ENCODE measurements at places on chromosomes 11 and 22.
A peak's percentile ranks its signal among the peaks of the same experiment; 100 is the strongest.

DNA sequence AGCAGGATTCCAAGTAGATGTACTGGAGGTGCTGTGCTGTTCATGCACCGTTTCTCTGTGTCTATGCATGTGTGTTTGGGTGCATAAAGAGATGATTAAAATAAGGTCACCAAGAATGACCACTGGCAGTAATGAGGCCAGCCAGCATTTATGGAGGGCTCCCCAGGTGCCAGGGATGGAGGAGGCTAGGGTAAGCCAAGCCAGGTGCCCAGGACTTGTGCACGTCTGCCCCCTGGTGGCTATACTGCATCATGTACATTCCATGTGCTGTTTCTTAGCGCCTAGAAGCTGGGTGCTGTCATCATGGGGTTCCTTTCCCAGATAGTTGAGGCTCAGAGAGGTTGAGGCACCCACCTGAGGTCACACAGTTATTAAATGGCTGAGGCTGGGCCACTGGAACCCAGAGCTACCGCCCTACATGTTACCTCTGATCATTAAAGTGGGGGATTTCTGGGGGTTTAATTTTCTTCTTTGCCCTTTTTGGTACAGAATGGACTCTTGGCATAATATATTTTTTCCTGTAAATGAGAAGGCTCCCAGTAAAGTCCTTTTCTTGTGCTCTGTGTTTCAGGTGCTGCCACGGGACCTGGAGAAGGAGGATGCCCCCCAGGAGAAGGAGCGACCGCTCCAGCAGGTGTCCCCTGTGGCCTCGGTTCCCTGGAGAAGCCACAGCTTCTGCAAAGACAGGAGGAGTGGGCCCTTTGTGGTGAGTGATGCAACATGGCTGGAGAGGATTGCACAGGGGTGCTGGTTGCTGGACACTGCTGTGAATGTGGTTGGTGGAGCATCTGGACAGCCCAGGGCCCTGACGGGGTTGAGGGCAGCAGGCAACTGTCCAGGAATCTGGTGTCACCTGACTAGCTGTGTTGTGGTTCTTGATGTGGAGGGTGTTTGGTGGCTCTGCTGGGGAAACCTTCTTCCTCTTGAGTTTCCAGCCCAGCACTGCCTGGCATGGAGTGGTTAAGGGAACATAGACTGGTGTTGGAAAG, 96.4 kb downstream of the KIAA1671 start:
- peak; percentile 81 for DNase-seq

DNA sequence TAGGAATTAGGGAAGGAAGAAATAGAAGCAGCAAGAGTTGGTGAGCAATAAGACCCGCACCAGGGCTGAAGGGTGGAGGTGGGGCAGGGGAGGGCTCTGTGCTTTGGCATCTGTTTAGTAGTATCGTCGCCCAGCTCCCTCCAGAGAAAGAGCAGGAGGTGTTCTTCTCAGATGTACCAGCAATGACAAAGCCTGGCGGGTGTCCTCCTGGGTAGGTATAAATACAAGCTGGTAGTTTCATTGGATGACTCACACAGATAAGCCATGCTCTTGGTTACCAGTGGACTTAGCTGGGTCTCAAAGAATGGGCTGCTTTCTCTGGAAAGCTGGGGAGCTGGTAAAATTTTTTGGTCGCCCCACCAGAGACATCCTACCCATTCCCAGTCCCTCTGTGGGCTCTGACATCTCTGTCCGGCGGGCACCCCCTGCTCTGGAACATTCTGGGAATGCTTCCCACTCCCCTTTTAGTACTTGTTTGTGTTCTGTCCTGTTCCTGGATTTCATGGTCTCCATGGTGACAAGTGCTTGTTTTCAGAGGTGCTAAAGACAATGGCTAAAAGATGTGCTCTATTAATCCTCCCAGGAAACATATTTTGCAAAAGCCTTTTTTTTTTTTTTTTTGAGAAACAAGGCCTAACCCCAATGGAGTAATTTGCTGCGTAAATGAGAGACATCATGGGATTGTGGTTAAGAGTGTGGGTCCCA, 15.4 kb upstream of the TUBA8 start:
- DNase-seq = no peak

GRCh38 chr11:124793466-124794278, 6.5 kb downstream of the MSANTD2 start:
- DNase-seq = peak; percentile 25

DNA sequence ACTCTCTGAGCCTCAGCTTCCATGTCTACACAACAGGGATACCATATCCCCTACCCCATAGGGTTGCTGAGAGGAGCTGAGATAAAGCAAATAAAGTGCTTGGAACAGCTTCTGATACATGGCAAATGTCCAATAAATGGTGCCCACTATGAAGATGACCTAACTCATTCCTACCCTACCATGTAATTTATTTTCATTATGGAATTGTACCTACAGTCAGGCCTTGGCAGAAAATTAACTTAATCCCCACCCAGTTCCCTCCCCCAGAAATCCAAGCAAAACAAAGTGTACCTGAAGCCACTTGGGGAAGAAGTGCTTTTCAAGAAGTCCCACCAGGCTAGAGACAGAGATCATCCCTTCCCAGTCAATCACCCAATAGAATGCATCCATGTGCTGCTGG, 10.8 kb downstream of the SRRD start:
- DNase-seq = no peak

- DNase-seq = no peak
These were observed 12.6 kb upstream of the AHNAK start for GRCh38 chr11:62559204-62559603.

All from WTC11 (cell line).